ENCODE measurements at places on chromosomes 6 and 20. TPM values are rescaled to one million over a fixed set of nuclear protein-coding genes. Genes with fewer than 3 reads are reported as not detected.

The CFB gene
- polyA plus RNA-seq: 1.0 TPM

GRCh38 chr20:32607727-32608663 lies 22.9 kb upstream of the NOL4L start:
- no peak for DNase-seq

GRCh38 chr6:135251498-135252441 lies 70.7 kb downstream of the MYB start:
- DNase-seq: no peak

DNA sequence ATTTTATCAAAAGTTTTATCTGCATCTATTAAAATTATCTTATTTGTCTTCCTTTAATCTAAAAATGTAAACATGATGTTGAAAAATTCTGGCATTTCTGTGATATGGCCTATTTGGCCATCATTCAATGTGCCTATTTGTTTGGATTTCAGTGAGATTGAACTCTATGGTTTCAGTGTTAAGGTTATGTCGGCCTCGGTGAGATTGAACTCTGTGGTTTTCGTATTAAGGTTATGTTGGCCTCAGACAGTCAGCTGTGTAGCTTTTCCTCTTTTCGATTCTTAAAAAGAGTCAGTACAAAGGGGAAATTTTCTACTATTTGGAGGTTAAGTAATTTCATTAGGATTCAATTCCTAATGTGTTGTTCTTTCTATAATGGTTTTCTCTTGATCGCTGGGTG lies 320.6 kb downstream of the PACRG start:
- DNase-seq: no peak

The CALHM4 gene
- not detected for polyA plus RNA-seq

The MROH8 gene
- polyA plus RNA-seq: 6.2 TPM

DNA sequence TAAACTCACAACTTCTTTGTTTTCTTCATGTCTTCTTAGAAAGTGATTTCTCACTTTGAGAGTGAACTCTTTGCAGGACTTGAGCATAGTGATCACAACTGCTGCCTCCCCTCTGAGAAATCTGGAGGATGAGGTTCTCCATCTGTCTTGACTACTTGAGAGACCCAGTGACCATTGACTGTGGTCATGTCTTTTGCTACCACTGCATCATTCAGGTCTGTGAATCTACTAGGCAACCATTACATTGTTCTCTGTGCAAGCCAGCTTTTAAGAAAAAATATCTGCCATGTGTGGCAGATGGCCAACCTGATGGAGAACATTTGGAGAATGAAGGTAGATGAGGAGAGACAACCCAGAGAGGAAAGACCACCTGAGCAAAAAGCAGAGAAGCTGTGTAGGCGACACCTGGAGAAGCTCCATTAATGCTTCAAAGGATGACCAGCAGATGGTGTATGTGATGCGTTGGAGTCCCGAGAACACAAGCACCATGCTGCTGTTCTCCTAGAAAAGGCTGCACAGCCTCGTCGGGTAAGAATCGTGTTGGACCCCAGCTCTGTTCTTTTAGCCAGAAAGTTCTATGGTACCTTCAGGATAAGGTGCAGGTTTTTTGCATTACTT lies 25.1 kb upstream of the TRIM26 start:
- DNase-seq: no peak

The ARFGEF3 gene
- polyA plus RNA-seq: 1.7 TPM

DNA sequence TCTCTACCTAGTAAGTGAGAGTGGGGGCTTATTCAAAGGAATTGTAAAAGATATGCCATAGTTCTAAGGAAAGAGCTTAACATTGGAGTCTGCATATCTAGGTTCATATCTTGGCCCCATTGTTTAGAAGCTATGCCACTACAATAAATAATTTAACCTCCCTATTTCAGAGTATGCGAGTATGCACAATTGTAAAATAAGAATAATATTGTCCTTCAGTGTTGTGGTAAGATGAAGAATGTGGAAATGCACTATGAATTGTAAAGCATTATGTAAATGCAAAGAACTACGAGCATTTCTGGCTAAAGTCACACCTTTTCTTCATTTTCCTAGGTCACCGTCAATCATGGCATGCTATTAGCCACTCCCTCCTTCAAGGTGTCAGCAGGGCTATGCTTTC lies 16.1 kb upstream of the ZNF165 start:
- DNase-seq: no peak

DNA sequence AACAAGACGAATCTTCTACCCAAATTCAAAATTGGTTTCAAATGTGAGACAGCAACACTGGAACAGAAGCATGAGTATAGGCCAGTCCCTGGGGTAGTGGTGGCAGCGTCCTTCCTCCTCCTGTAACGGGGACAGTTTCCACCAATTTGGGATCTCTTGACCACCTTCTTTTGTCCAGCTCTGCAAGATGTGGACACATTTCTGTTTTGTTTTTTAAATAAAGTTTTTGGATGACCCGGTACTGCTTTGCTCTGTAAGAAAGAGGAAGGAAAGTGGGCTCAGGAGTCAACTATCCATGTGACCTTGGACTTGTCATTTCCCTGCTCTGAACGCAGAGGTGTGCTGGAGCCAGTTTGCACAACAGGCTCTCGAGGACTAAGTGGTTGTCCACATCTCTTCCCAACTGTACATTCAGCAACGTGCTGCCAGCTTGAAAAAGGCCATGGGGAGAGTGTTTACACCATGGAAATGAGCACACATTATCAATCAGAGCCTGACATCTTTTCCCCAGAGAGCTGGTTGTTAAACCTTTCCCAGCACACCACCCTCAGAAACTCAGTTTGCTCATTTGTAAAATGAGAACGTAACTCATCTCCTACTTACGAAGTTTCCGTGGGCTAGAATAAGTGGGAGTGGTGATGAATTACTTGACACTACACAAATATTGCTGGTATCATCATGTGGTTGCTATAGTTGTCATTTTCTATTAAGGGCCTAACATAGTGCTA lies 66.5 kb downstream of the ADTRP start:
- no peak for DNase-seq

The NKAIN2 gene
- polyA plus RNA-seq: 6.4 TPM

The PDE7B gene
- 6.6 TPM for polyA plus RNA-seq
